ENCODE measurements at places on chromosomes 1 and 21. TPM values are rescaled to one million over a fixed set of nuclear protein-coding genes. Genes with fewer than 3 reads are reported as not detected.

GRCh38 chr1:204615881-204616280 lies 69.7 kb downstream of the LRRN2 start:
- H3K27me3 ChIP-seq: no peaks in the 10 kb centered on the region
- H3K27ac ChIP-seq: no peak overlapping the region
- H3K4me1 ChIP-seq: no peaks in the 10 kb centered on the region

The HTR1D gene
- not detected for total RNA-seq

DNA sequence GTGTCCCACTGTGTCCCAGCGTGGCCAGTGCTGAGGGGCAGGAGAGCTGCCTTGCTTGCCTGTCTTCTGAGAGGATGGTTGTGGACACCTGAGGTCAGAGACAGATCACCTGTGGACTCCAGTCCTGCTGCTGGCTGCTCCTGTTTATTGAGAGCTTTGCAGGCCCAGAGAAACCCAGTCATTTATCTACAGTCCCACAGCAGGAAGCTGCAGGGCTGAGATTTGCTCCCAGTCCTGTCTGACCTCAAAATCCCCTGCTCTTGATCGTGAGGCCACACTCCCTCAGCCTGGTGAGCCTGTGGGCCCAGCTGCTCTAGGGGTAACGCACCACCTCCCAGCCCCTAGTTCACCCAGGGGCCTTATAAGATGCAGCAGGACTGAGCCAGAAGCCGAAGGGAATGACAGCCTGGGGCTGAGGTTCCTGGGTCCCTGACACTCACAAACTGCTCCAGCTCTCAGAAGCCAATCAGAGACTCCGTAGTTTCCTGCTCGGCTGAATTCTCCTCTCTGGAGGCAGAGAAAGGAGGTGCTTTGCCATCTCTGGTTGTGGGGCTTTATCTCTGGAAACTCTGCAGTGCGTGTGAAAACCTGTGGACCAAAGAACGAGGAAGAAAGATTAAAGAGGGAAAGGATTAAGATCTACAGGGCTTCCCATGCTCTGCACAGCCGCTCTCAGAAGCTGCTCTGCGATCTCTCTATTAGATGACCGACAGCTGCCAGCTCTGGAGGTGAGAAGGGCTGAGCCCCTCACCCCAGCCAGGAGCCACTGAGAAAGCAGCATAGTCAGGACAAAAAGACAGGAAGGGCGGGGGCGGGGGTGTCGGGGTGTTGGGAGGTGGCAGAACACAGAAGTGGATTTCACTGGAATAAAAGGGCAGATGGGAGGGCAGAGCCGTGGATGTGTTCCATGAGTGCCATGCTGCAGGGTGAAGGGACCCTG lies 39.1 kb downstream of the UBIAD1 start:
- H3K27ac ChIP-seq: no peak overlapping the region
- DNase-seq: no peak
- H3K4me3 ChIP-seq: no peak overlapping the region
- no peaks in the 10 kb centered on the region for H3K4me1 ChIP-seq
- no peaks in the 10 kb centered on the region for H3K27me3 ChIP-seq

DNA sequence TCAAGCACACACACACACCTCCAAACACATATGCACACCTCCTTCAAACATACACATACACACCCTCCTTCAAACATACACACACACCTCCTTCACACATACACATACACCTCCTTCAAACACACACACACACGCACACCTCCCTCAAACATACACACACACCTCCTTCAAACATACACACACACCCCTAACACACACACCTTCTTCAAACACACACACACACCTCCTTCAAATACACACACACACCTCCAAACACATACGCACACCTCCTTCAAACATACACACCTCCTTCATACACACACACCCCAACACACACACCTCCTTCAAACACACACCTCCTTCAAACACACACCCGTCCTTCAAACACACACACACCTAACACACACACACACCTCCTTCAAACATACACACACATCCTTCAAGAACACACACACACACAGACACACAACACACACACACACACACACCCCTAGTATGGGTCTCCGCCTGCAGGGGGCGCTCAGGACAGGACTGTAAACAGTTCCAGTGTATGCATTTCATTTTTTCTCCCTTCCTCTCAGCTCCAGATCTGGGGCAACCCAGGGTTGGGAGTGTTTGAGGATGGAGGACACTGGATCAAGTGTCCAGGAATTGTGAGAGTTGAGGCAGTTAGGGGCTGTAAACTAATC lies 12.1 kb downstream of the LGR6 start:
- no peak overlapping the region for H3K27ac ChIP-seq
- H3K4me1 ChIP-seq: peaks cover 16% of the 10 kb centered on the region

Data from CD4-positive, alpha-beta memory T cell (primary cell).